ENCODE measurements at places on chromosomes 5 and 9.

- no peak for DNase-seq
Observed at GRCh38 chr9:124256517-124257069, 1.2 kb upstream of the NEK6 start.

GRCh38 chr9:90114641-90115425, 510.0 kb downstream of the GADD45G start:
- no peak for DNase-seq

DNA sequence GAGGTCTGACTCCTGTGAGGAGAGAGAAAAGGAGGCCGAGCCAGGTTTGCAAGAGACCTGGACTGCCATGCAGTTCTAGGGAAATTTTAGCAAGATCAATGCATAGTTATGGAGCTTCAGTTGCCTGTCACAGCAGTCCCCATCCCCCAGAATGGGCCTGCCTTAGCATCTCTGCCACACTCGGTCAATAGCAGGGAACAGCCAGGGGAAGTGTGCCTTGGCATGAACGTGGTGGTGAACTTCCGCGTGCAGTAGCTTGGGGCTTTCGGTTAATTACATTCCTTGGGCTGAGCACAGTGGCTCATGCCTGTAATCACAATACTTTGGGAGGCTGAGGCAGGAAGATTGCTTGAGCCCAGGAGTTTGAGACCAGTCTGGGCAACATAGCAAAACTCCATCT, 157.8 kb downstream of the TLE1 start:
- DNase-seq, result no peak

DNA sequence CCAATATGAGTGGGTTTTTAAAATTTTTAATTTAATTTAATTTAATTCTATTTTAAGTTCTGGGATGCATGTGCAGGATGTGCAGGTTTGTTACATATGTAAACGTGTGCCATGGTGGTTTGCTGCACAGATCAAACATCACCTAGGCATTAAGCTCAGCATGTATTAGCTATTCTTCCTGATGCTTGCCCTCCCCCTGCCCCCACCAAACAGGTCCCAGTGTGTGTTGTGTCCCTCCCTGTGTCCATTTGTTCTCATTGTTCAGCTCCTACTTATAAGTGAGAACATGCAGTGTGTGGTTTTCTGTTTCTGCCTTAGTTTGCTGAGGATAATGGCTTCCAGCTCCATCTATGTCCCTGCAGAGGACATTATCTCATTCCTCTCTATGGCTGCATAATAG, 35.0 kb upstream of the ANKRD33B start:
- DNase-seq, result no peak

GRCh38 chr9:91154686-91155085, 207.0 kb downstream of the AUH start:
- no peak for DNase-seq

DNA sequence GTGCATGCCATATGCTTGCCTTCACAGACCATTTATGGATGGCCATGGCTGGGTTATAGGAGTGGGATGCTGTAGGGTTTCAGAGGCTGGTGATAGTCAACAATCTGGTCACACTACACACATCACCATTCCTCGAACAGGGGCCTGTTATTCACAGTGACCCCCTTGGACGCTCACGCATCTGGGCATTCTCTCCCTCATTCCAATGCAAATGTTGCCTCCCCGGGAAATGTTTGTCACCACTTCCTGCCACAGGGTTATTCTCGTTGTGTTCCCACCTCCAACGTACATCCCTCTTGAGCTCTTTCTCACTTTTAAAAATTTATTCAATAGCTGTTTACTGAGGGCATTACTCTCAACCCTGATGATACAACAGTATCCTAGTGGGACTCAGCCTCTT, 135.4 kb downstream of the SCAMP1 start:
- DNase-seq, result no peak

DNA sequence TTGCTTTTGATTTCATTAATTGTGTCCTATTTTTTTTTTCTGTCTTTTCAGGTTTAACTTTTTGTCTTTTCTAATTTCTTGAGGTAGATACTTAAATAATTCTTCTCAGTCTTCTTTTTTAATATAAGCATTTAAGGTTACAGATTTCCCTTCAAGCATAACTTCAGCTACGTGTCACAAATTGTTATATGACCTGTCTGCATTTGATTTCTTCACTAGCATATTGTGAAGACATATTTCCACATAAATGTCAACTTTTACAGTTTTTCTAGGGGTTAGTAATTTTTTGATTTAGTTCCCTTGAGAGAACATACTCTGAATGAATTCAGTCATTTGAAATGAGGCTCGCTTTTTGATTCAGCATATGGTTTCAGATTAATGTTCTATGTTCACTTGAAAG, 35.6 kb downstream of the RASA1 start:
- DNase-seq, result no peak

GRCh38 chr5:120789918-120790317, 325.8 kb downstream of the PRR16 start:
- DNase-seq, result no peak

- no peak for DNase-seq
Observed at GRCh38 chr5:72455476-72455875, 51.7 kb downstream of the ZNF366 start.
